ENCODE measurements at places on chromosomes 5 and 9.

- no peak for DNase-seq
These were observed 115.9 kb downstream of the ACTBL2 start for GRCh38 chr5:57366744-57367143.

- no peak for DNase-seq
These were observed 44.5 kb upstream of the NR5A1 start for GRCh38 chr9:124551472-124552272.

DNA sequence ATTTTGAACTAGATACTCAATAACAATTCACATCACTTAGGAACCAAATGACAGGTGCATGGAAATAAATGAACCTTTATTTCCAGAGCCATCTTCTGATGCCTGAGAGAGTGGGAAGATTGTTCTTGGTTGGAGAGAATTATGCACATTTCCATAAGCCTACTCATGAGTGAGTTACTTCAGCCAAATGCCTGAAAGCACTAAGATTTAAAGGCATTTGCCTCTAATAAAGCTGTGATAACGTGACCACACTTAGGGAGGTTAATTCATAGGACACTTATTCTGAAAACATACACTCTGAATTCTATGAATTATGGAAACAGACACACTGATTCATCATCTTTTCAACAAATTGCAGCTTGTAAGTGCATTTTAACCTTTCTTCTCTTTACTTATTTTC lies 40.0 kb downstream of the KCTD16 start:
- DNase-seq = no peak

DNA sequence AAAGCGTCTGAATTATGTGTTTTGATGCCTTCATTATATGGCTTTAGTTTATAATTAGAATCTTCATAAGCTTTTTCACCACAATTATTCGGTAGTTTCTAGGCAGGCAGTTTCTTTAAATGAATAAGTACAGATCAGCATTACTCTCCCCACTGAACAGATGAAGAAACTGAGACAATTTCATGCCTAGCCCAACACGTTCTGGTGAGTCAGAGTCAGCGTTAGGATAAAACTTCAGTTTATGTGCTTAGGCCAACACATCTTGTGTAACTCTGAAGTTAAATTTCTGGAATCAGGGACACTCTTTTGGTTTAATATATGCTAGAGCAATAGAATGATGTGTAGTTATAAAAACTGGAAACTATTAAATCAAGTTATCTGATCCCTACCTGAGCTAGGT lies 186.7 kb upstream of the ELL2 start:
- DNase-seq = no peak

DNA sequence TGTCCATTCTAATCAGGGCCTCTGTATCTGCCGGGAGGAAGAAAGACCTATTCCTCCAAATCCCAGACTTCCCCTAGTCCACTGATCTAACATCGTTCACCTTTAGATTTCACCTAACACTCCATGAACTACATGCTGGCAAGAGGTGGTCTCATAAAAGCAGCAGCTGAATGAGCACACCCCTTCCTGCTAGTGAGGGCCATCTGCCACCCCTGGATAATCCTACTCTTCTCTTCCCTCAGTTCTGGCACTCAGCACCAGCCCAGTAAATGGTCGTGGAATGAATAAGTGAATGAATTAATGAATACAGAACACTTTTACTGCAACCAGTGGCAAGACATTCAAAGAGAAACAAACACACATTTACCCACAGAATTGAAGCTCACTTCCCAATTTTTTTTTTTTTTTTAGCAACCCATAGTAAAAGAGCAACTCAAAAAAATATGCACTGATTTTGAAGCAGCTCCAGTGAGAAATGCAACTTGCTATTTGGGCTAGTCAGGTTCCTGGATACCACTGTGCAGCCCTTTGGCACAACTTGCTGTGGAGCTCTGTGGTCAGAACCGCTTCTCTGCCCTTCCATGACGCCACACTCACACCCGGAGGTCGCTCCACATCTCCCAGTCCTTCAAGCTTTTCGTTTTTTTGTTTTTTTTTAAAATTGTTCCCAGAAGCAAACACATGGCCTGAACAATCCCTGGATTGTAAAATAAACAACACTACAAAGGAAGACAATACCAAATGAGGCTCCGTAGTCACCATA lies 6.2 kb downstream of the RNF183 start:
- DNase-seq = no peak

All from stimulated activated CD8-positive, alpha-beta memory T cell treated with anti-CD3 and anti-CD28 coated beads, Interleukin-7, amount 100 ng/mL, for 1 hour (primary cell).